ENCODE measurements at places on chromosomes 11 and 22. TPM values are rescaled to one million over a fixed set of nuclear protein-coding genes. Genes with fewer than 3 reads are reported as not detected.

KCNE3 gene
- total RNA-seq, result 79.2 TPM

LIF gene
- total RNA-seq, result 48.5 TPM

HEPN1 gene
- not detected for total RNA-seq

AMOTL1 gene
- not detected for total RNA-seq

- DNase-seq, result no peak
These were observed 50.1 kb downstream of the CECR2 start for GRCh38 chr22:17419348-17419747.

GRCh38 chr22:50506611-50507420 lies 686 bp downstream of the LMF2 start:
- DNase-seq, result no peak

DNA sequence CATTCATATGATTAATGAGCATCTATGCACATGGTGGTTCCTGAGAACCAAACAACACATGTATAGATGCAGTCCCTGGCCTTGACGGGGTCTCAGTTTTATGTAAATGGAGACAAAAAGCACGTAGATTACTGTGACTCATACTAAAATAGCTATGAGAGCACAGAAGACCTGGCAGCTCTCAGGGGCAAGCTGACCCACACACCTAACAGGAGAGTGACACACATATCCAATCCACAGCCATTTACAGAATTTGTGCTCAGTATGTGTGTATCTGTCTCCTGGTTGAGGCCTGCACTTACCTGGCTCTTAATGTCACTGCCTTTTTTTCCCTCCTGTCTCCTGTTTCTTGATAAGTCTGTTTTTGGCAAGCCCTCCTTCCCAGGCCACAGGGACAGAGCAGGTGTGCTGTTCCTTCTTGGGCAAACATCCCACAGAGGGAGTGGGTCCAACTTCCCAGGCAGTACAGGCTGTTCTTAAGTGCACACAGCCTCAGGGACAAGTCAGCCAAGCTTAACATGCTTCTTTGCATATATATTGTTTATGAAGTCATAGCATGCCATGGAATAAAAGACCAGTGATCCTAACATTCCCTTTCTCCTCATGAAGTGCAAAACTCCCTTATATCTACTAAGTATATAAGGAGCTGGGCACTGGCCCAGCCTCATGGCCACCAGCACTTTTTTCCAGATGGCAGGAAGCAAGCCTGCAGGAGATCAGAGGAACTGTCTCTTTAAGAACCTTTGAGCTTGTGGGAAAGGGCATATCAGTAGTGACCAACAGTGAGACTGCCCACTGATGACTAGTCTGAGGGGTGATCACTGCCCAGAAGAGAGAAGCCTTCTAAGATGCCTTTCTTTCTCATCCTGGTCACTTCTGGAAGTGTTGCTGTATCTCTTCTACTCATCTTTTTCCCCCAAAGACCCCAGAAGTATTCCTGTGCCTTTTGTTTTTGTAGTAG lies 124.7 kb upstream of the CCDC90B start:
- DNase-seq, result no peak

DNA sequence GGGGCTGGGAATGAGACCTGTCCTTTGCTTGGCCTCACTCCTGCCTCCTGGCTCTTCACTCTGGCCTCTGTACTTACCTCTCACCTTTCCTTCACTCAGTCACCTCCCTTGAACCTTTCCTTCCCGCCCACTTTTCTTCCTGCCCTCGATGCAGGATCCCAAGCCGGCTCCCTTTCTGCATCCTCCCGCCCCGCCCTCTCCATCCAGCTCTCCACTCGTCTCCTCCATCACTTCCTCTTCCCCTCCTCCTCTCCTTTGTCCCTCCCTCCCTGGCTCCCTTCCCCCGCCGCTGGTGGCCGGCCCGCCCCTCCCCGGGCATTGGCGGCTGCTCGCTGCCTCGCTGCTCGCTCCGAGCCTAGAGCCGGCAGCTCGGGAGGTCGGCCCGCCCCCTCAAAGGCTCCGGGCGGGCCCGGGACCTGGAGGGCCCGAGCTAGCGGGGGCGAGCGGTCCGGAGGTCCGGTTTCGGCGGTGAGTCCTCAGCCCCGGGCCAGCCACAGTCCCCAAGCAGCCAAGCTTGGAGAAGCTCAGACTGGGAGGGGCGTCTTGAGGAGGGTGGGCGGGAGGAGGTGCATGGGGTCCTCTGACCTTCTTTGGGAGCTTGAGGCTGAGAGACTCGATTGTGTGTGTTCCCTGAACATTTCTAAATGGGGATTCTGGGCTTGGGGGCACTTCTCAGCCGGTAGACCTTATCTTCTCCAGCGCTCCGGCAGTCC lies 13.8 kb downstream of the PHLDB1 start:
- DNase-seq, result peak; percentile 96

- peak; percentile 63 for DNase-seq
These were observed 94.7 kb upstream of the RASSF10 start for GRCh38 chr11:12914400-12914912.

DNA sequence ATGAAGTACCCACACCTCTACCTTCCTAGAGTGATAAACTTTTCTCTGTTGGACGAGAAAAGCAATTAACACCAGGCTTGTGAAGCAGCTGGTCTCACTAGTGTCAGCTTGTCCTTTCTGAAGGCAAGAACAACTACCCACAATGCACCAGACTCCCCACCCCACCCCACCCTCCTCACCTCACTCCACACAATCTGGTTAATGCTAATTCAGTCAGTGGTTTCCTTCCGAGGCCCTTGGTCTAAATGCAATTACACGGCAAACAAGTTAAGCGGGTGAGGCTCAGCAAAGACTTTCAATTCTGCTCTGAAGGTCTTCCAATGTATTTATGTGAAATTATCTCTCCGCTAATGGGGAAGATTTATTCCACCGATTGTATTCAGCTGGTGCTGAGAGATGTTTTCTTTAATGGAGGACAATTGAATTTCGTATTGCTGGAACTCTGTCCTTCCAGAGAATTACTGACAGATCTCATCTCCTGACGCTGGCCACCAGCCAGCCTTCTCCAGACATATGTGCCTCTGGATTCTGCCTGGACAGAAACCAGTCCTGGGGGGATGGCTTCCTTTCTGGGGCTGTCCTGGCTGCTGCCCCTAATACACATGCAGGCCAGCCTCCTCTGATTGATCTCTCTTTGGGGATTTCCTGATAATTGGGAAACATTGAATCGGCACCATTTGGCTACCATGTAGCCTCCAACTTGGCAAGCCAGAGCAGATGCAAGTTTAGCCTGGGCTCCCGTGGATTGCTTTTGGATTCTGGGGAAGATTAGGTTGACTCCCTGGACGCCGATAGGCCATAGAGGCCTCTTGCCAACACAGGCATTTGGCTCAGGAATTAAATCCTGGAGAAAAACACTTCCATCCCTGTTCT lies 165.8 kb upstream of the NARS2 start:
- no peak for DNase-seq

GRCh38 chr11:88315981-88316441 lies 21.5 kb downstream of the CTSC start:
- DNase-seq, result no peak
